ENCODE measurements at places on chromosomes 4 and X.

GRCh38 chr4:8504279-8505007, 63.9 kb downstream of the TRMT44 start:
- no peak for DNase-seq

GRCh38 chr4:101393256-101393655, 45.9 kb upstream of the PPP3CA start:
- DNase-seq: no peak

DNA sequence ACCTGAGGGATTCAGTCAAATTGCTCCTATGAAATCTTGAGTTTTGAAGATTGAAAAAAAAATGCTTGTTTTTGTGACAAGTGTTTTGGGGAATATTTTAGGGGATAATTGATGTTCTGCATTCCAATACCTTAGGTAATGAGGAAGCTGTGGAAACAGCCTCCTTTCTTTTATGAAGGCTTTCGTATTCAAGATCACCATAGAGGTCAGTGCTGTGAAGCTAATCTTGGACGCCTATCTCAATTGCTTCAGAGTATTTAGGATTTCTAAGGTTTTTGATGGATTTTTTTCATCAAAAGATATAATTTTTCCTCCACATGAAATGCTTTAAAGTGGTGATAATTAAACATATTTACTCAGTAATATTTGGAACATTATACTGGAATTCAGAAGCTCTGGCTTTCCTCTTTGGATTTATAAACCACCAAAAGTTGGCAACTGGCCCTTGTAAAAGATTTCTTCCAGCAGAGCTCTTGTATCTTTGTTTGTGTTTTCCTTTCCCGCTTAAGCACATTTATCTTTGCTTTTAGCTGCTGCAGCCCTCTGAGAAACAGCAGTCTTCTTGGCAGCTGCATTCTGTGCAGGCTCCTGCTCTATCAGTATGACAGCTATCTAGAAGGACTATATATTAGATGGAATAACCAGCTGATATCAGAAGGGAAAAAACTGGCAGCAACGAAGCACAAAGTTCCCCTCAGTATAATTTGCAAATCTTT, 63.7 kb downstream of the HMGB2 start:
- DNase-seq: no peak

DNA sequence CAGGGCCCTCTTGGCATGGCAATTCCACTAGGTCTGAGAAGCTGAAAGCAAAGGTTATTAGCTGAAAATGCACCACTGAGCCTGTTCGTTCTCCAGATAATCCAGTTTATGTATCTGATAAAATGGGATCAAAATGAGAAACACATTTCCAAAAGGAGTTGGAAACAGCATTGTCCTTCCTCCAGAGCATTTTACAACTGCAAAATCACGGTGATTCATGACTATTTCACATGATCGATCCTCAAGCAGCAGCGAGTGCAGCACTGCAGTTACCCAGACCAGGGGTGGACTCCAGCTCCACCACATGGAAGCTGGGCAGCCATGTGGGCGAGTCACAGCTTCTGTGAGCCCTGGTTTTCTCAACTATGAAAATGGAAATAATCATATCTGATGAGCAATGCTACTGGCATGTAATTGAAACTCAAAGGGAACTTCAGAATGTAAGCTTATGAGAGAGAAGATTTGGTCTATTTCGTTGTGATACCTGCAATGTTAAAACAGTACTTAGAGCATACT, 78.7 kb upstream of the MSX1 start:
- no peak for DNase-seq

- peak; percentile 0 for DNase-seq
These were observed 16.2 kb upstream of the ZCCHC12 start for GRCh38 chrX:118807151-118808017.

GRCh38 chr4:3827616-3828492, 61.7 kb downstream of the ADRA2C start:
- no peak for DNase-seq

- no peak for DNase-seq
These were observed 378.5 kb upstream of the MAD2L1 start for GRCh38 chr4:120445186-120445585.

DNA sequence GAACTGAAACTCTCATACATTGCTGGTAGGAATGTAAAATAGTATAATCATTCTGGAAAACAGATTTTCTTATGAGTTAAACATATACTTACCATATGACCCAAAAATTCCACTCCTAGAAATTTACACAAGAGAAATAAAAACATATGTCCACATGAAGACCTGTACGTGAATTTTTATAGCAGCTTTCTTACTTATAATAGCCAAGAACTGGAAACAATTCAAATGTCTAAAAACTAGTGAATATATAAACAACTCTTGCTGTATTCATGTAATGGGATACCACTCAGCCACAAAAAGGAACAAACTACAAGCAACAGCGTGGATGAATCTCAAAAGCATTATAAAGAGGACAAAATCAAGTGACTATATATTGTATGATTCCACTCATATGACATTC, 27.5 kb downstream of the TMEM156 start:
- no peak for DNase-seq

- DNase-seq: no peak
These were observed 107.5 kb upstream of the RPL34 start for GRCh38 chr4:108512615-108513505.

DNA sequence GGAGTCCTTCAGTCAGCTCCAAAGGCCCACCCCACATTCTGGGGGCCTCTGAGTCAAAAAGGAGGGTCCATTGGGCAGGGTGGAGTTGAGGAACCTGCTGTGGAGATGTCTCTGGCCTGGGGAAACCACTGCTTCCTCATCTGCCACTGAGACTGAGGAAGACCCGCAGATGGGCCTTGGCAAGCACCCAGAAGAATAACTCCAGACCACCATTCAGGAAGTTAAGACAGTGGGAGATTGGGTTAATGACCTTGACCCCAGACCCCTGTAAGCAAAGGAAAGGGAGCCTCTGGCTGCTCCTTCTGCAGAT, 8.1 kb upstream of the HSD17B10 start:
- no peak for DNase-seq

GRCh38 chr4:1510931-1511330, 104.7 kb upstream of the NKX1-1 start:
- DNase-seq: no peak
